ENCODE measurements at places on chromosomes 6 and 20. TPM values are rescaled to one million over a fixed set of nuclear protein-coding genes. Genes with fewer than 3 reads are reported as not detected.

- DNase-seq: no peak
Measured at GRCh38 chr6:34159844-34160243, 14.0 kb upstream of the GRM4 start.

- DNase-seq: no peak
Measured at GRCh38 chr6:122392564-122393350, 6.7 kb upstream of the HSF2 start.

GRCh38 chr6:75204959-75205775 lies 686 bp downstream of the COL12A1 start:
- DNase-seq: no peak

DNA sequence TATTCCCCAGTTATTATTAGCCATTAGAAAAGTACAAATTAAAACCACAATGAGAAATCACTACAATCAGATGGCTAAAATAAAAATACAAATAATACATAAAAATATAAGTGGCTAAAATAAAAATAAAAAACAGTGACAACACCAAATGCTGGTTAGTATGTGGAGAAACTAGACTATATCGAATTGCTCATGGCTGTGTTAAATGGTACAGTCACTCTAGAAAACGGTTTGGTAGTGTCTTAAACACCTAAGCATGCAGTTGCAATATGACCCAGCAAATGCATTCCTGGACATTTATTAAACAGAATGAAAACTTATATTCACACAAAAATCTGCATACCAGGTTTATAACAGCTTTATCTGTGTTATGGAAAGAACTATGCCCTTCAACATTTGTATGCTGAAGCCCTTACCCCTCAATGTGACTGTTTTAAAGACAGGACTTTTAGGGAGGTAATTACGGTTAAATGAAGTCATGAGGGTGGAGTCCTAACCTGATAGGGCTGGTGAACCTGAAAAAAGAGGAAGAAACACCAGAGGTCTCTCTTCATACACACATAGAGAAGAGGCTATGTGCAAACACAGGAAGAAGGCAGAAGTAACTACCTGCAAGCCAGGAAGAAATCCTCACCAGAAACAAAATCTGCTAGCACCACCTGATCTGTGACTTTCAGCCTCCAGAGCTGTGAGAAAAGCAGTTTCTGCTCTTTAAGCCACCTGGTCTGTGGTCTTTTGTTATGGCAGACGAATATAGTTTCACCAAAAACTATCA lies 84.9 kb downstream of the ASCC3 start:
- DNase-seq: no peak

DNA sequence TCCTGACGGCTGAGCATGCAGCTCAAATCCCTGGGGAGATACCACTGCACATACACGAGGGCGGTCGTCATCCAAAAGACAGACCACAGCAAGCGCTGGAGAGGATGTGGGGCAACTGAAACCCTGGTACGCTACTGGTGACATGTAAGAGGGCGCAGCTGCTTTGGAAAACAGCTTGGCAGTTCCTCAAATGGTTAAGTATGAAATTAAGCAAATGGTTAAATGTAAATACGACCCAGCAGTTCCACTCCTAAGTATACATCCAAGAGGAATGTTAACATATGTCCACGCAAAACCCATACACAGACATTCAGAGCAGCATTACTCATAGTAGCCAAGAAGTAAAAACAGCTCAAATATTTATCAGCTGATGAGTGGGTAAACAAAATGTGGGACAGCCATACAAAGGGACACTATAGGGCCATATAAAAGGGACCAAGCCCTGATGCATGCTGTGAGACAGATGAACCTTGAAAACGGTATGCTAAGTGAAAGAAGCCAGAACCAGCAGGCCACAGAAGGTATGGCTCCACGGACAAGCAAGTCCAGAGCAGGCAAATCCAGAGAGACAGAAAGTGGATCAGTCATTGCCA lies 38.5 kb downstream of the RIPOR3 start:
- no peak for DNase-seq

- DNase-seq: no peak
Measured at GRCh38 chr20:59205044-59205443, 41.4 kb downstream of the ZNF831 start.

- DNase-seq: no peak
Measured at GRCh38 chr6:29757282-29757681, 34.0 kb downstream of the HLA-F start.

DNA sequence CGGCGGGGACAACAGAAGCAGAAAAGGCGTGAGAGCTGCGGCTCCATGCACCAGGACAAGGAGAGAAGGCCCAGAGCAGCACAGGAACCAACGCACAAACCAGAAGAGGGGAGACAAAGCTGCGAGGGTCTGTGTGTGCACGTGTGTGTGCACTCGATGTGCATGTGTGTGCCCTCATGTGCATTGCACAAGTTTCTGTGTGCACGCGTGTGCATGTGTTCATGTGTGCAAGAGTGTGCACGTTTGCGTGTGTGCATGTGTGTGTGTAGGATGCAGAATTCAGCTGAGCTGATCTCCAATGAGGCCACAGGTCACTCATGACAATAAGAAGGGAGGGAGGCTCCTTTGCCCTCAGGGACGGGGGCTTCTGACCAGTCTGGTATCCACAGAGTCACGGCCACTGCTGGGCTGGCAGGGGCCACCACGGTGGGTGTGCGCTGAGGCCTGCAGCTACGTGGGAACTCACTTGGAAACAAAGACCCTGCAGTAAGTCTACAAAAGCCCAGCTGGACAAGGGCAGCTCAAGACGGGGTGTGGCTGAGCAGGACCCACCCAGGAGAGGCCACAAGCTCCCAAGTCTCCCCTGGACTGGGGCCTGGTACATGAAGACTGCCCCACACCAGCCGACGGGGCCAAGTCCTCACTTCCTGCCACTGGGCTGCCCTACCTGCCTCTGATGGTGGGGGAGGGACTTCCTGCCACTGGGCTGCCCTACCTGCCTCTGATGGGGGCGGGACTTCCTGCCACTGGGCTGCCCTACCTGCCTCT lies 48.1 kb upstream of the CHRNA4 start:
- no peak for DNase-seq

DNA sequence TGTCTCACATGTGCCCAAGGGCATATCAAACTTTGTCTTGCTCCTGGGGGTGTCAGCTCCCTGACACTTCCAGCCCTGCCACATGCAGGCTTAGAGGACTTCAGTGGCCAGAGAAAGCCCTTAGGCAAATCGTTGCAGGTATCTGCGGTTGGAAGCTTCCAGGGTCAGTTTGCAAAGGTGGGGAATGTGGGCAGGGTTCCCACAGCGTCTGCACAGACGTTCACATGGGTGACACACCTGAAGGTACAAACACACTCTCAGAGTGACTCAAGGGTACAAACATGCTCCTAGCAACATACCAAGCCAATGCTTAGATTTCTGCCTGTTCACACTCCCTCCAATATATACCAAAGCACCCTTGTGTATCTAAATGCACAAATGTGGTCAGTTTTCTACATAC lies 30.0 kb downstream of the VSTM2L start:
- DNase-seq: no peak

- DNase-seq: no peak
Measured at GRCh38 chr6:142376800-142377496, 75.1 kb downstream of the ADGRG6 start.

- DNase-seq: no peak
Measured at GRCh38 chr6:37320646-37321045, 33.1 kb upstream of the RNF8 start.

Gene SLC52A3
- total RNA-seq: 0.46 TPM

Gene TBXT
- total RNA-seq: not detected

Gene CST5
- total RNA-seq: not detected

Gene MLIP
- total RNA-seq: not detected

Gene TOP1
- 16.2 TPM for total RNA-seq

Gene CYP21A2
- total RNA-seq: not detected

Gene PKIB
- 48.5 TPM for total RNA-seq

Gene ABHD16B
- total RNA-seq: not detected

Gene GPR6
- total RNA-seq: not detected

Gene ID4
- 7.0 TPM for total RNA-seq

Gene TAGAP
- not detected for total RNA-seq

Gene MYB
- 1.4 TPM for total RNA-seq

Gene CRYBG1
- total RNA-seq: 10.3 TPM
